ENCODE measurements at places on chromosomes 7 and 10.

GRCh38 chr10:97991871-97992270 lies 38.5 kb downstream of the CRTAC1 start:
- DNase-seq = peak; percentile 4

- no peak for DNase-seq
Measured at GRCh38 chr10:129140921-129141885, 325.8 kb upstream of the MGMT start.

GRCh38 chr10:516764-517163 lies 172.7 kb downstream of the DIP2C start:
- DNase-seq = no peak

DNA sequence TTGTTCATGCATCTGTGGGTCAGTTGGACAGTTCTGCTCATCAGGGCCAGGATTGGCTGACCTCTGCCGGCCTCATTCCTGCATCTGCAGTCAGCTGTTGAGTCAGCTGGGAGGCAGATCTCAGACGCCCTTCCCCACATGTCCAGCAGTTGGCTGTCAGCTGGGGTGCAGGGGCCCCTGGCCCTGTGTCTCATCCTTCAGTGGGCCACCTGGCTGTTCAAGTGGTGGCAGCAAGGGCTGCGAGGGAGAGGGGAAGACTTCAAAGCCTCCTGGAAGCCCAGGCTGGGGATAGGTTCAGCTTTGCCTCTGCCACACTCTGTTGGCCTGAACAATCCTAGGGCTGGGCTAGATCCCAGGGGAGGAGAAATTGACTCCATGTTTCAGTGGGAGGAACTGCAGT lies 33.2 kb downstream of the TACR2 start:
- DNase-seq = no peak

DNA sequence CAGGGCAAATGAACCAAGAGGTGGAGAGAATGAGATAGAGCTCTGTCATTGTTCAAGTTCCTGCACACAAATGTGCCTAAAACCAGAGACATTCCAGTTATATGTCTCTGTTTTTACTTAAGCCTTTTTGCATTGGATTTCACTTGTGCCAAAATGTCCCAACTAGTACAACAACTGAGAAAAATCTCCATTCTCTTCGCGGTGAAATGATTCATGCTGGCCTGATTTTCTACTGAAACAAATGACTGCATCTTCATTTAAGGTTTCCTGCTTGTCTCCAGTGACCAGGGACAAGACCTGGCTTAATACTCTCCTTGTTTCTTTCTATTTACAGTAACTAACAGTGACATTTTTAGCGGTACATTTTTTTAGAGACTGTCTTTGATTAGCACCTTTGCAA lies 714.9 kb downstream of the KCNMA1 start:
- DNase-seq = no peak

GRCh38 chr7:68041554-68041953 lies 1044.9 kb downstream of the TYW1 start:
- no peak for DNase-seq

GRCh38 chr10:78378192-78378591 lies 344.5 kb downstream of the RPS24 start:
- no peak for DNase-seq

- no peak for DNase-seq
Measured at GRCh38 chr10:12484002-12484918, 134.9 kb downstream of the CAMK1D start.

Measured in astrocyte (in vitro differentiated cells and primary cell).